Keratinocyte (primary cell): ENCODE measurements at places on chromosomes 7 and 10.
A peak's percentile ranks its signal among the peaks of the same experiment; 100 is the strongest.

DNA sequence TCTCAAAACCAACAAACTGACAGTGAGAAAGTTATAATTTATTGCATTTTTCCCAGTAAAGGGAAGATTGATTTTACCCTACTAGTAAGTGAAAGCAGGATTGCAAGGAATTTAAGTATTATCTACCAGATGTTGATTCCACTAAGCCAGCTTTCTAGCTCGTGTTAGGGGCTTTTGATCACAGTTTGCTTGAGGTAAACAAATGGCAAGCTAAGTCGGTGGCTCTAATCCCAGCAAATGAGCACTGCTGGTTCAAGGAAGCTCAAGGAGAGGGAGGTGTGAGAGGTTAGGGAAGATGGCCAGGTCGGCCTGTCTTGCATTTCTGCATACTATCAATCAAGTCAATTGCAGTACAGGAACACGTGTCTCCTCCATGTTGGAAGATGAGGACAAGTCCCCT is 448.7 kb upstream of the POM121L12 start:
- no peak overlapping the region for H3K27ac ChIP-seq
- H3K27me3 ChIP-seq, result no peaks in the 10 kb centered on the region
- no peak overlapping the region for H3K4me3 ChIP-seq
- no peaks in the 10 kb centered on the region for H3K4me1 ChIP-seq
- H3K36me3 ChIP-seq, result no peaks in the 10 kb centered on the region

DNA sequence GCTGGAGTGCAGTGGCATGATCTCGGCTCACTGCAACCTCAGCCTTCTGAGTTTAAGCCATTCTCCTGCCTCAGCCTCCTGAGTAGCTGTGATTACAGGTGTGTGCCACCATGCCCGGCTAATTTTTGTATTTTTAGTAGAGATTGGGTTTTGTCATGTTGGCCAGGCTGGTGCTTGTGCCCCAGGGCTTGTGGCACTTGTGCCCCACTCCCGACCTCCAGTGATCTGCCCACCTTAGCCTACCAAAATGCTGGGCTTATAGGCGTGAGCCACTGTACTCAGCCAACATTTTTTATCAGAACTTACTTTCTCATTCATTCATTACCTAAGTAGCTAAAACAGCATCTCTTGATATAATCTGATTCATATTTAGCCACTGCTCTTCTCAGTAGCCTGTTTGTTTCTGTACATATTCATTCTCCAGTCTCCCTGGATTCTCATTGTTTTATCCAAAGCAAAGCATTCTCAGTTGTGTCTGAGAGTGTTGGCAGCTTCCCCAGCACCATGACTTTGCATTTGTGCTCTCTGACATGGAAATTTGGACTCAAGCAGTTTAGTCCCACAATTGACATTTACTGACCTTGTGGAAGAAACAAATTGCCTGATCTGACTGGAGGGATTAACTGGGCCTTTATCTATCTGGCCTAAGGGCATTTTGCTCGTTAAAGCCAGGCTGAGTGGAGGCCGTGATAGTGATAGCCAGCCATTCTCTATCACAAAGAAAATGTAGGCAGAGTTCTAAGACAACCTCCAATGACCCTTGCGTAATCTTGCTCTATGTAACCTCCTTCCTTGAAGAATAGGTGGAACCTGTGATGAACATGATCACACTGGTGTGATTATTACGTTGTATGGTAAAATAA is 44.9 kb downstream of the AKR1B15 start:
- H3K27me3 ChIP-seq, result no peaks in the 10 kb centered on the region
- peaks cover 13% of the 10 kb centered on the region for H3K4me1 ChIP-seq
- no peak overlapping the region for H3K4me3 ChIP-seq
- peak overlapping the region; percentile 1 for H3K27ac ChIP-seq
- no peak for DNase-seq
- no peaks in the 10 kb centered on the region for H3K36me3 ChIP-seq

DNA sequence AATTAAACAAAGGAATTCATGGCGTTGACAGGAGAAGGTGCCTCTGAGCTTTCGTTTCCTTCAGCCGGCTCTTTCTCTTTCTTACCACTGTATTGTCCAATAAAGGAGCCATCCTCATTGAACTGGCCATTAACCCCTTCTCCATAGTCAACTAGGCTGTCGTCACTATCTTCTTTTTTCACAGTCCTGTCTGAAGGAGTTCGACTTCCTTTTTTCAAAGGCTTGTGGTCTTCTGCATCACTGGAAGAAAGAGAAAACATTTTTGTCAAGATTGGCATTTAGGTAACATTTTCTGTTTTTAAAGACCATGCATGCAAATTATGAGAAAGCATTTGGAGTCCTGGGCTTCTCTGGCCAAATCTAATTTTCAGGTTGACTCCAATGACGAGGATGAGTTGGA is 19.7 kb upstream of the LAMB4 start:
- no peak overlapping the region for H3K27ac ChIP-seq
- H3K36me3 ChIP-seq, result no peaks in the 10 kb centered on the region
- H3K4me1 ChIP-seq, result peaks cover 8% of the 10 kb centered on the region
- DNase-seq, result no peak
- H3K4me3 ChIP-seq, result no peak overlapping the region
- no peaks in the 10 kb centered on the region for H3K27me3 ChIP-seq

- no peak for DNase-seq
- H3K27me3 ChIP-seq, result no peaks in the 10 kb centered on the region
- no peak overlapping the region for H3K27ac ChIP-seq
- H3K4me1 ChIP-seq, result peaks cover 35% of the 10 kb centered on the region
- H3K4me3 ChIP-seq, result no peak overlapping the region
Measured at GRCh38 chr10:89114846-89115625, 92.1 kb downstream of the CH25H start.

- H3K27ac ChIP-seq, result peak overlapping the region; percentile 70
- no peaks in the 10 kb centered on the region for H3K27me3 ChIP-seq
- peaks cover 5% of the 10 kb centered on the region for H3K36me3 ChIP-seq
- peaks cover 35% of the 10 kb centered on the region for H3K4me1 ChIP-seq
Measured at GRCh38 chr10:77907900-77908717, 18.4 kb downstream of the DLG5 start.

DNA sequence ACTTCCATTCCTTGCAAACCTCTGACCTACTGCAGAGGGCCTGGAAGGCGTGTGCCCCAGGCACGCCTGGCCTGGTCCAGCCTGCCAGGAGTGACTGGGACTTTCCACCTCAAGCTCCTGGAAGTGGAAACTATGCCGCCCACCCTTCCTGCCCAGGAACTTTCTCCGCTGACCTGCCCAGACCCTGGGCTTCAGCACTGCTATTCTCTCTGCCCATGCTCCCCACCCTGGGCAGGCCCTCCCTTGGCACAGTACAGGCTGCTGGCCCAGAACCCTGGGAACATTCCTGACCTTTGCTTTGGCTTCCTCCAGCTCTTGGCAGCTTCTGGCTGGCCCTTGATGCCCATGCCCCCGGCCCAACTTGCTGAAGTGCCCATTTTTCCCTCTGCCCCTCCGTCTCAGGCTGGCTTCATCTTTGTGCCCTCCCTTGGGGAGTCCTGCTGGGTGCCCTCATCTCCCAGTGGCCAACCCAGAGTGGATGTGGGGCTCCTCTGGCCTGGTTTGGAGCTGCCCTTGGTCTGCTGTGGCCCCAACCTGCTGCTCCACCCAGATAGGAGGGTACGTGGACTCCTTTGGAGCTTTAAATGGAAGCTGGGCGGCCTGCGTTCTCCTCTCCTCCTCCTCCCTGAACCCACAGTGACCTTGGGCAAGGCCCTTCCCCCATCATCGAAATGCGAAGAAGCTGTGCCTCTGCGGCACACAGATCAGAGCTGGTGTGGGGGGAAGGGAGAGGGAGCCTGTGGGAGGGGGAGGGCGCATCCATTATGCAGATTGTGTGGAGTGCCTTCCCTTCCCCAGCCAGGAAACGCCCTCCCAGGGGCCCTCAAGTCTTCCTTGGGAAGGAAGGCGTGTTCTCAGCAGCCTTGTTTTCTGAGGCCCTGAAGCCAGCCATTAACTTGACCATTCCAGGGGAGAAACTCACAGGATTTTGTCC is 3.4 kb downstream of the MMRN2 start:
- H3K4me1 ChIP-seq, result peaks cover 13% of the 10 kb centered on the region
- no peak overlapping the region for H3K4me3 ChIP-seq
- DNase-seq, result no peak

GRCh38 chr7:128933180-128933891 is 4.4 kb upstream of the IRF5 start:
- no peak for DNase-seq
- no peaks in the 10 kb centered on the region for H3K4me1 ChIP-seq
- H3K27ac ChIP-seq, result no peak overlapping the region
- peaks cover 34% of the 10 kb centered on the region for H3K27me3 ChIP-seq

DNA sequence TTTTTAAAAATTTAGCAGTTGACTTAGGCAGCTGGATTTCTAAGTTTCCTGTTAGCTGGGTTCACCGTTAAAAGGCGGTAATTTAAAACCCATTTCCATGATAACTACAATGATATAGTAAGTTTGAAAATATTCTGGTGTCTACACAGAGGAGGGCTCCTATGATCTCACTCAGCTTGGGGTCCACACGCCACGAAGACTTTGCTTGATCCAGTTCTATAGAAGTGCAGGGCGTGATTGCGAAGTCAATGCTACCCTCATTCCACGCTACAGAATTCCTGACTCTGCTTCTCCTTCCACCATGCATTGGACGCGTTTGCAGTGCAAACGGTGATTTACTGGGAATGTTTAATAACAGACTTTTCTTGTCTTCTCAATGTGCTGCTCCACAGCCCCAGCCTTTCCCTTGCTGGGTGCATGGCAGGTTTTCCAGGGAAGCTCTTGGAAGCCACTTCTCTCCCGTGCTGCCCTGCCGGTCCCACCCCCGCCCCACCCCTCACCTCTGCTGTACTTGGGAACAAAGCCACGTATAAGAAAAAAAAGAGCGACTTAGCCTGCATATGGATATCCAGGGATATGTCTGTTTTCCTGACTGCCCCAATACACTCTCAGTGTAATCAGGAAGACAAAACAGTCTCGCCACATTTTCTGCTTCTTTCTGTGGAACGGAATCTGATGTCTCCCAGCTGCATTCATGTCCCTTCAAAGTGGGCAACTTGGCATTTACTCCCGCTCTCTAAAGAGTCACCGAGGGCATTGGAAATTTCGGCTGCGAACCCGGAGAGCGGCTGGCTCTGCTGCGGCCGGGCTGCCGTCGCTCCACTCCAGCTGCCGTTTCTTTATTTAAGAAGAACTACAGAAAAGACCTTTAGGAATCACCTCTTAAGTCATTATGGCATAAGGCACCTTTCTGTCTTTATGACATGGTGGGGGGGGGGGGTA is 434.4 kb upstream of the MGMT start:
- DNase-seq, result no peak
- H3K27me3 ChIP-seq, result no peaks in the 10 kb centered on the region
- peaks cover 3% of the 10 kb centered on the region for H3K4me1 ChIP-seq
- H3K4me3 ChIP-seq, result no peak overlapping the region

DNA sequence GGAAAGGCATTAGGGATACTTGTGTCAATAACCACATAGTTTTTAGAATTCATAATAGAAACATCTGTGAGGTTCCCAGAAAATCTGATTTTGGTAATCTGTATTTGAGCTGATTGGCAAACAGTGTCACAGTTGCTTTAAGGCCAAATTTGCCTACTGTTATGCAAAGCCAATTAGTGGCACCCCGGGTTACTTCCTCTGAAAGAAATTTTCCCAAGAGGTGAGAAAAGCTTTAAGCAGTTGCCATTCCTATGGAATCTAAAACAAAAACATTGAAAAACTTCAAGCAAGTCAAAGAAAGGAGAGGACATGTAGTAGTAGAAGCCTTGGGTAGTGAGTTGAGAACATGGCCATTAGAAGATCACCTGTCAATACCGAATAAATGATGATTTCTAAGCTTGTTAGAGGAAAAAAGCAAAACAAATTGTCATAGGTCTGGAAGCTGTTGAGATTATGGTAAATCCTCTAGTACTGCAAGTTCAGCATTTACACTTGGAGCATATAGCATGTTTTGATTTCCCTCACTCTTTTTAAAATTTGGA is 176.8 kb downstream of the TWIST1 start:
- no peak for DNase-seq
- no peaks in the 10 kb centered on the region for H3K27me3 ChIP-seq
- H3K36me3 ChIP-seq, result no peaks in the 10 kb centered on the region
- no peak overlapping the region for H3K27ac ChIP-seq
- no peak overlapping the region for H3K4me3 ChIP-seq
- H3K4me1 ChIP-seq, result no peaks in the 10 kb centered on the region

- no peaks in the 10 kb centered on the region for H3K36me3 ChIP-seq
- H3K27me3 ChIP-seq, result no peaks in the 10 kb centered on the region
- H3K4me3 ChIP-seq, result no peak overlapping the region
Measured at GRCh38 chr10:57624066-57624465, 643.6 kb downstream of the IPMK start.

GRCh38 chr7:139681463-139681755 is 96.4 kb downstream of the HIPK2 start:
- DNase-seq, result no peak
- H3K4me3 ChIP-seq, result no peak overlapping the region
- H3K27me3 ChIP-seq, result no peaks in the 10 kb centered on the region
- peak overlapping the region; percentile 94 for H3K27ac ChIP-seq
- peaks cover 46% of the 10 kb centered on the region for H3K4me1 ChIP-seq
